ENCODE measurements at places on chromosomes 3 and 15.

GRCh38 chr15:78950902-78951840, 6.3 kb upstream of the CTSH start:
- no peak for DNase-seq

DNA sequence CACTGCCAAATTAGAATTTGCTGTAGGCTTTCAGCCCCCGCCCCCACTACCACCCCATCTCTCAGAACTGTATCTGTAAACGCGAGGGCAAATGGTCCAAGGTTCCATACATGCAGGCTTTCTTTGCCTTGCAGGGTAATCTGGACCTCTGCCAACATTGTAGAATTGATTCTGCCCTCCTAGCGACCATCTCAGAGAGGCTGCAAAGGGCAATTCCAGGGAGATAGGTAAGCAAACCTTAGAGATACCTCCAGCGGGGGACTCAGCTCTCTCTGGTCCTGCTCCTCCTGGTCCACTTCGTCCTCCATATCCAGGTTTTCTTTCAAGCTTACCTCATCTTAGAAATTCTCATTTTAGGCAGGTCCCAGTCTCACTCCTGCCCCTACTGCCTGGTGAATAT, 64.4 kb downstream of the SLMAP start:
- DNase-seq, result no peak

GRCh38 chr15:67674983-67675382, 132.5 kb downstream of the MAP2K5 start:
- DNase-seq, result no peak

- no peak for DNase-seq
Measured at GRCh38 chr3:52402101-52402521, 42.8 kb downstream of the SEMA3G start.

DNA sequence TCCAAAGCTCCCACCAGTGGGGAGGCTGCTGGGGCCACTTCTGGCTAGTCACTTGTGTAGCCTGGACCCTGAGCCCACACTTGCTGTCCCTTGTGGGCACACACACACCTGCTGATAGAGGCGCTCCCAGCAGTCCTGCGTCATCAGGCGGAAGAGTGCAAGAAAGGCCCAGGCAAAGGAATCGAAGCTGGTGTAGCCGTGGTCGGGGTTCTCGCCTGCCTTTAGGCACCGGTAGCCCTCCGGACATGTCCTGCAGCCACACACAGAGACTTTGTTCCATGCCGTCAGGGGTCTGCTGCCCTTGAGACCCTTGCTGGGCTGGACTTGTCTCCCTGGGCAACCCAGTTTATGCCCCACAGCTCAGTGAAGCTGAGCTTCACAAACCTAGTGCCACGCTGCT, 42.9 kb downstream of the SCN5A start:
- no peak for DNase-seq

GRCh38 chr3:49680493-49681231, 6.5 kb downstream of the APEH start:
- DNase-seq, result no peak

DNA sequence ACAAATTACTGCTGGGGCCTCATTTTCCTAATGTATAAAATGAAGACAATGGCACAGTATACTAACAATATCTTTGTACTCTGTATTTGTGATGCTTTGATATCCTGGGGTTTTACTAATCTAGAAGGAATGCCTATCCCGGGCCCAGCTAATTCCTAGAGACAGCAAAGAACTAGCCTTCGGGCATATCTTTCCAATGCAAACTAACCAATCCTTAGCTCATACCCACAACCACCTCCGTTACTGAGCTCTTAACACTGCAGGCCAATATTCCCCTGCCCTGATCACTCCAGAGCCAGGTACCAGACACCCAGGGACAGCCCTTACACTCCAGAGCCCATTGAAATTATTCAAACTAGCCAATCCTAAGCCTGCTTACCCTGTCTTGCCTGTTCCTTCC, 309.0 kb downstream of the ULK4 start:
- no peak for DNase-seq

GRCh38 chr15:88882785-88883184, 12.6 kb downstream of the HAPLN3 start:
- DNase-seq, result no peak

DNA sequence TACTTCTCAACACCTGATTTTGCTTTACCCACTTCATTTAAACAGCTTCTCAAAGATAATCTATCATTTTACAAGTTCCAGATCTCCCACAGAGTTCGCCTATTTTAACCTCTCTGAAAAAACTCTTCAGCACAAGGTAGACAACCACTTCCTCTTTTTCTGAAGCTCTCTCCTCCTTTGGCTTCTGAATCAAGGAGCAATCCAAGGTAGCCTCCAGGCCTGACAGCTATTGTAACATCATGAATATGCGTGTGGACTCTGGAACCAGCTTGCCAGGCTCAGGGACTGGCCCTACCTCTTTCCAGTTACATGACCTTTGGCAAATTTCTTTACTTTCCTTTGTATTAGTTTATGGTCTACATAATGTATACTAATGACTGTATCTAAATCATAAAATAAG, 405.9 kb upstream of the ZNF385D start:
- no peak for DNase-seq

GRCh38 chr15:86349565-86349964, 269.9 kb downstream of the AGBL1 start:
- no peak for DNase-seq

DNA sequence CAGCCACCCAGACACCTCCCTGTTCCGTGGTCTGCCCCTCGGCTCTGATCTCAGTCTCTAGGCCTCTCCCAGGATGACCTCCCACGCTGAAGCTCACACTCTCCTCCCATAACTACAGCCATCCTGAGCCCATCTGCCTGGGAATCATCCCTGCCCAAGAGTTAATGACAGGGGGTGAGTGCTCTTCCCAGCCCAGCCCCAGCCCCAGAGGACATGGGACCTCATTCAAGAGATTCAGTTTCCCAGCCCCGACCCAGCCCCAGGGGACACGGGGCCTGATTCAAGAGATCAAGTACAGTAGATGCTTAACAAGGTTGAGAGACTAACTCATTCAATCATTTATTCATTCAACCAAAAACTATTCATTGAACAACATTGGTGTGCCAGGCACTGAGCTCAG, 272.0 kb downstream of the XXYLT1 start:
- no peak for DNase-seq

Measured in CD4-positive, alpha-beta T cell treated with Interleukin-6 at 100 ng/mL for 8 hours (primary cell).